Fibroblast of skin of back (primary cell): ENCODE measurements at places on chromosomes 12 and 14.

DNA sequence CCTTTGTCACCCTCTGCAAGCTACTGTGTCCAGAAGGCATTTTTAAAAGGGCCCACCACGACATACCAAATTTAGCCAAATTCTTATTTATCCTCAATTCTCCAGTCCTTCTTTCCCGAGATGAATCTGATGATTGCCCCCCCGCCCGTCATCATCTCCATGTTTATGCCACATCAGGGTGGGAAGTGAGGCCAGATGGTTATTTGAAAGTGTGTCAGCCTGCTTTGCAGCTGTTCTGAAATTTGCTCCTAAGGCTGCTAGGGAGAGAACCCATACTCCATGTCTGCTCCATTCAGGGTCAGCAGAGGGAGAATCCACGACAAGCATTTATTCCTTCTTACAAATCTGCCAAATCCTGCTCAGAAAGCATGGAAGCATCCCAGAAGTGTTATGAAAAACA, 337.8 kb downstream of the ADAMTS20 start:
- no peak for DNase-seq

- DNase-seq, result no peak
Observed at GRCh38 chr12:119901670-119902069, 24.6 kb upstream of the CIT start.

DNA sequence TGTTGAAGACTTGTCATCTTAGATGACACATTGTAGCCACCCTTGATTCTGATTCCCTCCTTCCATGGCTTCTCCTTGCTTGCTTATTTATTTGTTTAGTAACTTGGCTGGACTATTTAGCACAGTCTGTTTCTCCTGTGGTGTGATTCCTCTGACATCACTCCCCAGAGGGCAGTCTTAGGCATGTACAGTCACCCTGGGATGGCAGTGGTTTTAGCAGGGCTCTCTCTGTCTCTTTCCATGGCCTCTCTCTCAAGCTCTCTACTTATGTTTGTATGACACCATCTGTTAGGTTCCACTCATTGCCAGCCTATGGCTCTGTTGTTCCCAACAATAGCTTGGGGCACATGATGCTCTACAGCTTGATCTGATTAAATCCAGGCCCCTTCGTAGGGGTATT, 158.3 kb downstream of the ADGRD1 start:
- peak; percentile 87 for DNase-seq

DNA sequence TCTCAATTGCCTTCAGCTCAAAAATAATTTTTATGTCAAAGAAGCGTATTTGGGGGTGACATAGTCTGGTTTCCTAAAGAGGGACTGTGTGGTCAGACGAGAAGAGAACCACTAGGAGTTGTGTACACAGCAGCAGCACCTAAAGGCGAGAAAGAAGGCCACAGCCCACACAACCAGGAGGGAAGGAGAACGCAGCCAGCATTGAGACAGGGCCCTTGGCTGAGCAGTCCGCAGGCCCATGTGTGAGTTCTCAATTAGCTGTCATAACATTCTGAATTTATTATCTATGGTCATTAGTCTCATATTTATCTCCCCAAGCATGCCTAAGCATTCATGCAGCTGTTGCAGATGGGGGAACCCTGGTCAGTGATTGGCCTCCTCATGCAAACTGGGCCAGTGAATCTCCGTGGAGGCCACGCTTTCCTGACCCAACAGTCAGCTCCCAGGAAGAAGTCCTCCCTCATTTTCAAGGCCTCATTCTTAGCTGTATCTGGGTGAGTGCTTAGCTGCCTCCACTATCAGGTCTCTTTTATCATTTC, 81.2 kb upstream of the ATF7IP start:
- DNase-seq, result no peak

DNA sequence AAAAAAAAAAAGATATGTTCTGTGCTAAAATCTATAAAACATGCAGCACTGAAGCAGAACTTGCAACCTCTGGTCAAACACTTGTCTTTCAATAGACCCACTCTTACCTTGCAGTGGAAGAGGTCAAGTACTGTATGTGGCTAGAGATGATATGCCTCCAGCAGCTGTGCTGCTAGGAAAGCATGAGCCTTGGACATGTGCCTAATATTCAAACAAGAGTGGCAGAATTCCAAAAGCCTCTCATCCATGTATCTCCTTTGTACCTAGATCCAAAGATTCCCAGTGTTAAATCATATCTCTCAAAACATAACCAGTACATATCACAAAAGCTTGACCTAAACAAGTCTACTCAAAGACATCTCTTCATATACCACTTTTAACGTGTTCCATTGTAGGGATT, 105.0 kb upstream of the CPNE8 start:
- no peak for DNase-seq

DNA sequence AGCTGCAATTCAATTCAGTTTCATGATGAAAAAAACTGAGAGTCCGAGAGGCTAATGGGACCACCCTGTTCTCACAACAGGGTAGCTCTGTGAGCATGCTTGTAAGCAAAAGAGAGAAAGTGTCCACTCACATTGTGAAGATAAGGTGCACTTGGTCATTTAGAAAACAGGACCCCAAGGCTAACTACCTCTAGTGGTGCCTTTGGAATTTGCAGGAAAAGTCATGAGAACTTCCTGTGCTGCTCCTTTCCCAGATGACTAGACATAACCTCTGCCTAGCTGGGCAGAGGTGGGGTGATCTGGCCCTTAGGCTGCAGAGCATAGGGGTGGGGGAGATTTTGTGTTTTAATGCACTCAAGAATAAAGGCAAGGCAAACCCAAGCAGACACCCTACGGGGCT, 118.9 kb downstream of the STAB2 start:
- DNase-seq, result no peak

- peak; percentile 71 for DNase-seq
Observed at GRCh38 chr12:114163771-114164170, 197.6 kb upstream of the RBM19 start.

GRCh38 chr12:80044694-80045046, 54.7 kb upstream of the OTOGL start:
- peak; percentile 96 for DNase-seq

- no peak for DNase-seq
Observed at GRCh38 chr14:33393231-33393894, 454.7 kb downstream of the NPAS3 start.

GRCh38 chr12:77995436-77996167, 164.9 kb downstream of the NAV3 start:
- DNase-seq, result peak; percentile 74

DNA sequence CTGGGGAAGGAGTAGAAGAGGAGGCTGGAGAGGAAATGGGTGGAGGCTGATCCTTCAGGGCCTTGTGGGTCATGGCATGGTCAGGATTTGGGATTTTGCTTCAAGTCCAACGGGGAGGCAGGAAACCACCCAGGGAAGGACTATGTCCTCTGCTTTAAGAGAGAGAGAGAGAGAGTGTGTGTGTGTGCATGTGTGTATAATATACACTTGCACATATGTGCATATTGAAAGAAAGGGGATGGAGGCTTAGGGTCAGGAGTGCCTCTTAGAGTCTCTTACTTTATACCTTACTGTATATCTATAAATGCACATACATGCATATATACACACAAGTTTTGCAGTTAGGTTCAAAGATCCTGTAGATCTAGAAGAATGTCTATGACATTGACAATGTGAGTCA, 94.8 kb downstream of the RGS6 start:
- DNase-seq, result no peak

- DNase-seq, result no peak
Observed at GRCh38 chr12:14075797-14076393, 94.5 kb upstream of the GRIN2B start.

DNA sequence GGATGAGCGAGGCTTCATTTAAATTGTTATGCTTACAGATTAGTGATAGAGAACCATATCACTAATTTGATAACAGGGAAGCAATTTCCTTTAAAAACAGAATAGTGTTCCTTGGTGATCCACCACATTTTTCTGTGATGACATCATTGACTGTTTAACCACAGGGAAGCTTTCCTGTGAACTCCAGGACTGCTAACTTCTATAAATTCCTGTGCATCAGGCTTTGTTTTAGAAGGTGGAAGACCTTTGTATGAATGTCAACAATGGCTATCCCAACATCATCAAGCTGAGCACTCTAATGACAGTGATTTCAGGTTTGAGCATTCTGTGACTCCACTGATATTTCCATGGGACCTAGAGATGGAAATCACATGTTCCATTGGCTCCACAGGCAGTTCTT, 177.1 kb downstream of the RMST start:
- DNase-seq, result no peak

- DNase-seq, result no peak
Observed at GRCh38 chr12:102728506-102729242, 188.4 kb downstream of the PAH start.

- no peak for DNase-seq
Observed at GRCh38 chr12:67764055-67764454, 115.5 kb downstream of the DYRK2 start.

DNA sequence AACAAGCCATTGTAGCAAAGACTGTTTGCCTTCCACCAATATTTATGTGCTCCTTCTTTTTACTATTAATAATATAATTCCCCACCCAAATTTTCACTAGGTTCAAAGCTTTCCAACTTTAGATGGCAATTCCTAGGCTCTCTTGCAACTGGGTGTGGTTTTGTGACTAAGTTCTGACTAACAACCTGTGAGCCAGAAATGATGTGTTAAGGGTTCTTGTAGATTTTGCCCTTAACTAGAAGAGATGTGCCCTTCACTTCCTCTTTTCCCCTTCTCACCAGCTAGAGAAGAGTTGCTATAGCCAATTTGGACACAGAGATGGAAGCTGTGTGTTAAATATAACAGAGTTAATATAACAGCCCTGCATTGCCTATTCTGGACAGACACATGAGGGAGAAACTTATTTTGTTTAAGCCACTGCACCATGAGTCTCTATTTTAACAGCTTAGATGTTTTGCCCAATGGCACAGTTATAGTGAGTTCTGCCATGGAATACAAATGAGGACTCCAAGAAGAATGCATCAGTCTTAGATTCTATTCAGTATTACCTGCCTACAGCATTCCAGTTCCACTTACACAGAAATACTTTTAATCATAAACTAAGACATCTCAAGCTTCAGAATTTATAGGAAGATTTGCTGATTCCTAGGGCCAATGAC, 216.2 kb downstream of the DUSP6 start:
- peak; percentile 43 for DNase-seq

DNA sequence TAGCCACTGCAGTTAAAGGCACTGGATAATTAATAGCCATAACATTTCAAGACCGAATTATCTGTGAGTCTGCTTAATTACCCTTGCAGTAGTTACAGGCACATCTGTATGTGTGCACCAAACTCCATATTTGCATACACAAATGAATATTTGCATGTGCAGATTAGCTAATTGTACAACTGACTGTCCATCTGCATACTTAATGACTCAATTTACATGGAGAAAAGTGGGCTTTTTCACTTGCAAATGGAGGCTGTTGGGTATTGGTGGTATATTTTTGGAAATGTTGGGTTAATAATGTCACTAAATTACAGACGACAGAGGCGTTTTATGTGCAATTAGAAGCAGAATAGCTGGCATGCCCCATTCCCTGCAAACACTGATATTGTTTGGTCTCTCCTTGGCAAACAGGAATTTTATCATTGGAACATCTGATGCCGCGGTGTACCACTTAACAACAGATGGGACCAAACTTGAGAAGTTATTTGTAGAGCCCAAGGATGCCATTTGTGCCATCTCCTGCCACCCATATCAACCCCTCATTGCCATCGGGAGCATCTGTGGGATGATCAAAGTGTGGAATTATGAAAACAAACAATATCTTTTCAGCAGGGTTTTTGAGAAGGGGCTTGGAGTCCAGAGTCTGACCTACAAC, 39.6 kb downstream of the CFAP251 start:
- DNase-seq, result no peak

DNA sequence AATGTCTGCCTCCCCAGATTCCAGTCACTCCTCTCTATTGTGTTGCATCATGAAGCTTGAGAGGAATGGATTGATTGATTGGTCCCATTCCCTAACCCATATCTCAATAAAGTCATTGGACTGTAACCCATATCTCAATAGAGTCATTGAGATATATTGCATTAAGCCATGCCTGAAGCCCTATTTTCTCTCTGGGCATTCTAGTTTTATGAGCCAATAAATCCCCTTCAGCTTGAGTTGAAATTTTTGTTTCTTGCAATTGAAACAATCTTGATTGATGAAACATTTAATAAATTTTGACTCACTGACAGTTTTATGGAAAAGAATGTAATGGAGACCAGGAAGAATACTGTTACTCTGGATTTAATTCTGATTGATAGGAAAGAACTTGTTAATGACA, 20.8 kb upstream of the OR4E1 start:
- no peak for DNase-seq

GRCh38 chr14:105554523-105554922, 28.1 kb downstream of the TMEM121 start:
- no peak for DNase-seq

DNA sequence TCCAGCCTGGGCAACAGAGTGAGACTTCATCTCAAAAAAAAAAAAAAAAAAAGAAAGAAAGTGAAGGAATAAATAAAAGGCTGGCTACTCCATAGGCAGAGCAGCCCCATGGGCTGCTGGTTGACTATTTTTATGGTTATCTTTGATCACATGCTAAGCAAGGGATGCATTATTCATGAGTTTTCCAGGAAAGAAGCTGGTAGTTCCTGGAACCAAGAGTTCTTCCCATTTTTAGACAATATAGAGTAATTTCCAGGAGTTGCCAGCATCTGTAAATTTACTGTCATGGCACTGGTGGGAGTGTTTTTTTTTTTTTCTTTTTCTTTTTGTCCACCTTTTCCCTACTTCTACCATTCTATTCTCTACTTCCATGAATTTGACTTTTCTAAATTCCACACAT, 24.2 kb downstream of the FGD4 start:
- no peak for DNase-seq

GRCh38 chr12:11767798-11768197, 118.3 kb downstream of the ETV6 start:
- DNase-seq, result no peak
